ENCODE measurements at places on chromosomes 11 and 22.

- no peak for DNase-seq
Observed at GRCh38 chr11:33387996-33388395, 130.8 kb downstream of the HIPK3 start.

GRCh38 chr11:12749442-12749841 is 75.2 kb downstream of the TEAD1 start:
- no peak for DNase-seq

DNA sequence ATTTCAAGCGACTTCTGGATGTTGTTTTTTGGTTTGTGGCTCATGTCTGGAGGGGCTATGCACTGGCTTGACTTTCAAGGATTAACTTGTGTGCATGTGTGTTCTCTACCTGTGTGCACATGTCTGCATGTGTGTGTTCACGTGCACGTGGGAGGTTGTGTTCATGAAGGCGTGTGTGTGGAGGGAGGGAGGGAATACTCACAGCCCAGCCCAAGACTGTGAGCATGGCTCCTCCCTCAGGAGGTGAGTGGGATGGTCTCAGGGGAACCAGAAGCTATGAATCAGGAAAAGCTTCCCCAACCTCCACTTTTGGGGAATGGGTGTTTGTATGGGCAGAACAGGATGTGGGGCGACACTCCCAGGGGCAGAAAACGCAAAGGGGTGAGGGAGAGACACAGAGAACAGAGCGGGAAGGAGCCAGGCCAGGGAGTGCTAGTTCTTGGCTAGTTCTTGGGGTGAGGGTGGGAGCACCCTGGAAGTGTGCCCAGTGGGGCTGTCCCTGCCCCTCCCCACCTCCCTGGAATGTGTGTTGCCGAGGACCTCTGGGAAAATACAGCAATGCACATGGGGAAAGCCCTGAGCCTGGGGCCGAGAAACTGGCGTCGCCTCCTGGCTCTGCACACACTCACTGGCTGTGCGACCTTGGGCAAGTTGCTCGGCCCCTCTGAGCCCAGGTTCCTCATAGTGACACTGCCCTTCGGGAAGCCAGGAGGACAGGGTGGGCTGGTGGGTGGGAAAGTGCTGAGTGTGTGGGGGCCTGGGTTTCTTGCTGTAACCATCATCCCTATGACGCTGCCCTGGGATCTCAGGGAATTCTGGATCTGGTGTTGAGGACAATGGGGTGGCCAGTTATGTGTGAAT is 16.9 kb upstream of the ALX4 start:
- no peak for DNase-seq

DNA sequence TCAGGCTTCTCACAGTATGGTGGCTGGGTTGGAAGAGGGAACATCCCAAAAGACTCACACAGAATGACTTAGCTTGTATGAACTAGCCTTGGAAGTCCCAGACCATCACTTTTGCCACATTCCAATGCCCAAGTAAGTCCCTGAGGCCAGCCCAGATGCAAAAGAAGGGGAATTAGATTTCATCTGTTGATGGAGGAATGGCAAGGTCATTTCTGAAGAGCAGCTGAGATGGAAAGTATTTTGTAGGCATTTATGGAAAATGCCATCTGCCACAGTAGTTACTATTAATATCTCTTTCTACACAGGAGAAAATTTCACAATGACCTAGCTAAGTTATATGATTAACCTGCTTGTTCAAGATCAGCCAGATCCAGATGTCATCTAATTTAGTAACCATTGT is 58.8 kb downstream of the ENDOD1 start:
- no peak for DNase-seq

- DNase-seq, result no peak
Observed at GRCh38 chr11:27475622-27476021, 3.0 kb upstream of the LGR4 start.

DNA sequence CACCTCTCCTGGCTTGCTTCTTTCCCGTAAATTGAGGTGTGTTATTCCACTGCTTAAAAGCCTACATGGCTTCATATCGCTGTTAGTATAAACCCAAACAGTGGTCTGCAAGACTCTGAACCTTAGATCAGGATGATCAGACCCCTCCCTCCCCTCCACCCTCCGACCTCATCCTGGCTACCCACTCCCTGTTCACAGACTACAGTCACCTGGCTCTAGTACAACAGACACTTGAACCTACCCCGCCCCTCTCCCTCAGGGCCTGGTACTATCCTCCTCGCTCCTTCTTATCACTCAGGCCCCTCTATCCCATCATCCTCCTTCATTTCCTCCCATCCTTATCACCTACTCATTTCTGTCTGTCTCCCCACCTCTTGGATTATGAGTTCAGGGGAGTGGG is 20.1 kb downstream of the PTPRJ start:
- DNase-seq, result no peak

GRCh38 chr11:11866203-11866602 is 24.4 kb downstream of the USP47 start:
- DNase-seq, result no peak

DNA sequence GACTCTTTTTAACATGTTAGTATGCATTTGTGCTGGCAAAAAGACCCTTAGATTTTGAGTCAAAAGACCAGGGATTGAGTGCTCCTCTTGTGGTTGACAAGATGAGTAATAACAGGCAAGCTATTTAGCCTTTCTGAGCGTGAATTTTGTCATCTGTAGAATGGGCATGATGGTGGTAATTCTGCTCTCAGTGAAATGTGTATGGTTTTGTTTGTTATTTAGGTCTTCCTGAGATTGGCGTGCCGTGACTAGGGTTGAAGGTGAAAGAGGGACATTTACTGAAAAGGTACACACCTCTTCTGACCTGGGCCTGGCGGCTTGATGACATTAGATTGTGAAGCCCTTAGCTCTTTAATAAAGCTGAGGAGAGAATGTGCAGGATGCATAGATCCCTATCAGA is 8.4 kb upstream of the CEP295 start:
- no peak for DNase-seq

DNA sequence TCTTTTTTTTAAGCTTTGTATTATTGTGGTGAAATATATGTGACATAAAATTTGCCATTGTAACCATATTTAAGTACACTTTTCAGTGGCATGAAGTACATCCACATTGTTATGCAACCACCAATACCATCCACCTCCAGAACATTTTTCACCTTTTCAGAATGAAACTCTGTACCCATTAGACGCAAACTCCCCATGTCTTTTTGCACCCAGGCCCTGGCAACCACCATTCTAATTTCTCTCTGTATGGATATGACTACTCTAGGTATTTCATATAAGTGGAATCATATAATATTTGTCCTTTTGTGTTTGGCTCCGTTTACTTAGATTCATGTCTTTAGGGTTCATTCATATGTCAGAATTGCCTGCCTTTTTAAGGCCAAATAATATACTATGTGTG is 182.8 kb upstream of the TBCEL start:
- DNase-seq, result no peak

DNA sequence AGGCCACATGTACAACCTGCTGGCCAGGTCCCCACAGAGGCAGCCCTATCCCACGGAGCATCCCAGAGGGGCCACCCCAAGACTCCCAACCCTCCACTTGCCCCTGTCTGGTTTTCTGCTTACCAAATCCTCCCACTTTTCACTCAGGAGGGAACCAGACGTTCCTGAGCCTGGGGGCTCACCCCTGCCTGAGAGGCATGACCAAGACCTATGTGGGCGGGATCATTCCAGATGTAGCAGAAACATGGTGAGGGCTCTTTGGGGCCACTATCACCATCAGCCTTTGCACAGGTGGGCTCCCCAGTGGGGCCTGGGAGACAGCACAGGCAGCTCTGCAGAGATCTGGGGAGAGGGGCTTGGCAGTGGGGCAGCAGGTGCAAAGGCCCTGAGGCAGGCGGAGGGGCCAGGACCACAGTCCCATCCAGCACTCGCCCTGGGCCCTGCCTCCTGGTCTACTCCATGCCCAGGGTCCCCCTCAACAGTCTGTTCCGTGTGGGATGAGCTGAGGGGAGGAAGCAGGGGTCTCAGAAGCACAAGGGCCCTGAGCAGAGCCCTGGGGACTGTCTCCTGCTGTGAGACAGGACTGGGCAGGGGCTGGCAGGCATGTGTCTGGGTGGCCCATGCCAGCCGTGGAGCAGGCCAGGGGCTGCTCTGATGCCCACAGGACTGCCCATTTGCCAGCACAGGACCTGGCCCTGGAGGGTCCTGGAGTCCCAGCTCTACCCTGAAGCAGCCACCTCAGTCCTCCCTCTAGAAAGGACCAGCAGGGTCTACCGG is 9.4 kb downstream of the PIM3 start:
- DNase-seq, result no peak

- no peak for DNase-seq
Observed at GRCh38 chr22:20807315-20807752, 33.4 kb downstream of the SERPIND1 start.

DNA sequence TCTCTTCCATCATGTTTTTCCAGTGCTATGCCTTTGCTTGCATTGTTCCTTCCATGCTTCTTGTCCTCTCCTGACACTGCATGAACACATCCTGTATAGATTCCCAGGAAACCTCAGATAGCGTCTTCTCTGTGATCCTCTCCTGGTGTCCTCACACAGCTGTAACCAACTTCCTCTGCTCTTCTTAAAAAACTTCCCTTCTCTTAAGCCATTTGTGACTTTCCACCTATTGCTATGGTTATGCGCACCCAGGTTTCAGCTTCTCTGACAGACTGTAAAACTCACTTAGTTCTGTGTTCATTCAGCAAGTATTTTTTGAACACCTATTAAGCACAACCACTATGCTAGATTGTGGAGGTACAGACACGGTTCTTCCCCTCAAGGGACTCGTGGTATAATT is 5.1 kb upstream of the APLP2 start:
- DNase-seq, result no peak

- DNase-seq, result no peak
Observed at GRCh38 chr11:92558323-92558722, 333.7 kb downstream of the FAT3 start.

- DNase-seq, result no peak
Observed at GRCh38 chr22:39214383-39215069, 30.3 kb downstream of the PDGFB start.

DNA sequence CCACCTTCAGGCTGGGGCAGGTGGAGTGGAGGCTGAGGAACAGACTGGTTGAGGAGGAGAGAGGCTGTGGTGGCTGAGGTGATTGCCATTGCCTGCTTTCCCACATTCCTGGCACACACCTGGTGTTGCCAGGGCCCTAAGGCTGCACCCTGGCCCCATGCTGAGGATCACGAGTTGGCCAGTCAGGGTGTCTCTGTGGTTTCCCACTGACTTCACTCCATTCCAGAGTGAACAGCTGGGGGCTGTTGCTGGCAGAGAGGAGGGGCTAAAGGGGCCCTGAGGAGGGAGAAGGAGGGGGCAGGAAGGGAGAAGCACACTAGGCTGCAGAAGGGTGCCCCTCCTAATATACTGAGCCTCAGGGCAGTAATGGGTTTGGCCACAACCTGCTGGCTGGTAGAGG is 1.8 kb downstream of the TMEM86A start:
- no peak for DNase-seq

- DNase-seq, result no peak
Observed at GRCh38 chr22:40426594-40427333, 56.4 kb downstream of the SGSM3 start.

All from stimulated activated effector memory CD8-positive, alpha-beta T cell treated with anti-CD3 and anti-CD28 coated beads, Interleukin-12 subunit alpha, Interleukin-12 subunit beta, amount 100 ng/mL, for 72 hours (primary cell).